AG20443 (cell line): ENCODE measurements at places on chromosomes 3 and 15.
A peak's percentile ranks its signal among the peaks of the same experiment; 100 is the strongest.

GRCh38 chr3:56816061-56816460 lies 14.3 kb upstream of the ARHGEF3 start:
- DNase-seq, result no peak

DNA sequence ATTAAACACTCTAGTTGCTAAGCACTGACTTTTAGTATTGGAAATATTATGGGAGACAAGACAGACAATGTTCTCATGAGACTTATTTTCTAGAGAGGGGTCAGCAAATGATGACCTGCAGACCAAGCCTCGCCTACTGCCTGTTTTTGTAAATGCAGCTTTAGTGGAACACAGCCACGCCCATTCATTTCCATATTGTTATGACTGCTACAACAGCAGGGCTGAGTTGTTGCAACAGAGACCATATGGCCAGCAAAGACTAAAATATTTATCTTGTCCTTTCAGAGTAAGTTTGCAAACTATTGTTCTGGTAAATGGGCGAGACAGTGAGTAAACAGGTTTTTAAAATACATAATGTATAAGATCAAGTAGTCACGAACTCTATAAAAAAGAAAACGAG lies 570.2 kb downstream of the NTRK3 start:
- DNase-seq, result no peak

- no peak for DNase-seq
Observed at GRCh38 chr3:51400166-51400565, 9.1 kb downstream of the RBM15B start.

GRCh38 chr3:71305231-71306206 lies 278.0 kb downstream of the FOXP1 start:
- no peak for DNase-seq

DNA sequence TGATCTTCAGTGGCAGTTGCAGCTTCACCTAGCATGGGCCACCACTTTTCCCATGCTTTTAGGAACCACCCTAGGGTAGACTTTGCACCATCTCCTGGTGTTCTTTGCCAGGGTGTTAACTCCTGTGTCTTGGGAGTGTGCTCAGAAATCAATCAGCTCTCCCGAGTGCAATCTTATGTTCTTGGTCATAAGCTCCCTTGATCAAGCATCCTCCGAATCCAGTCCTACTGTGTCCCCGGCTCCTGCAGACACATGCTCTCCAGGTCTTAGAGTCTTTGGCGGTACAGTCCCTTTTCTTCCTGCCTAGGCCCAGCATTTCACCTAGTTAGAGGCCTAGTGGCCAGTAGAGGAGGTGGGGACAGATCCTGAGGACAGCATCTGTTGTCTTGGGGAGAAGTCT lies 74.7 kb upstream of the SYN2 start:
- no peak for DNase-seq

- DNase-seq, result no peak
Observed at GRCh38 chr3:196867155-196867506, 589 bp upstream of the SENP5 start.

DNA sequence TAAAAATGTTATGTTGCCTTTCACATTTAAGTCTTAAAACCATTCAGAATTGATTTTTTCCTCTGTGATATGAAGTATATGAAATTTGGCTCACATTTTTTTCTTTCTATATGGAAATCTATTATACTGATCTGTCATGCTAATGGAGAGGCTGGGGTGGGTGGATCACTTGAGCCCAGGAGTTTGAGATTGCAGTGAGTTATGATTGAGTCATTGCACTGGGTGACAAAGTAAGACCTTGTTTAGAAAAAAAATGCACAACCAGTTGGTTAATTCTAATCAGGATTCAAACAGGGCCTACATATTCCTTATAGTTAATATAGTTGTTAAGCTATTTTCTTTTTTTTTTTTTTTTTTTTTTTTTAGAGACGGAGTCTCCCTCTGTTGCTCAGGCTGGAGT lies 230.5 kb downstream of the MFSD1 start:
- DNase-seq, result no peak

GRCh38 chr3:134393074-134393473 lies 18.8 kb upstream of the AMOTL2 start:
- no peak for DNase-seq

- no peak for DNase-seq
Observed at GRCh38 chr3:131972091-131972490, 62.7 kb downstream of the CPNE4 start.

DNA sequence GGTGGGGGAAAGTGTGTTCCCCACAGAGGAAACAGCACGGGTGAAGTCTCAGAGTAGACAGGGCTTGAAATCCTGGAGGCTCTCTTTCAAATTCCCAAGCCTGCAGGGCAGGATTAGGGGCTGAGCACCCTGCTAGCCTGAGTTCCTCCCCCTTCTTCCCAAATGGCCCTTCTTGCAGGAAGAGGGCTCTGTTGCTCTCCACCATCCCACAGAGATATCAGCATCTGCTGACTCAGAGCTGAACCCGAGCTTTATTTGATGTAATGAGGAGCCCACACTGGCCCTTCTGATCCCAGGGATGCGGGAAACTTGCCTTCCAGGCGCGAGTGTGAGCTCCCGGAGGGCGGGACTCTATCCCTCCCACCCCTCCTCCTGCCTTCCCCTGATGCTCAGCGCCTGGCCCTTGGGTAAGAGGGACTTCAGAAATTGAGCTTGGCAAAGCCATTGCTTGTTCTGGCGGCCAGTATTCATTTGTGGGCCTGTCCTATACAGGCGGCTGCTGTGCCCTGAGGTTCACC lies 1.4 kb upstream of the STRA6 start:
- DNase-seq, result no peak

- DNase-seq, result peak; percentile 1
Observed at GRCh38 chr3:46221391-46221790, 13.3 kb upstream of the CCR1 start.

DNA sequence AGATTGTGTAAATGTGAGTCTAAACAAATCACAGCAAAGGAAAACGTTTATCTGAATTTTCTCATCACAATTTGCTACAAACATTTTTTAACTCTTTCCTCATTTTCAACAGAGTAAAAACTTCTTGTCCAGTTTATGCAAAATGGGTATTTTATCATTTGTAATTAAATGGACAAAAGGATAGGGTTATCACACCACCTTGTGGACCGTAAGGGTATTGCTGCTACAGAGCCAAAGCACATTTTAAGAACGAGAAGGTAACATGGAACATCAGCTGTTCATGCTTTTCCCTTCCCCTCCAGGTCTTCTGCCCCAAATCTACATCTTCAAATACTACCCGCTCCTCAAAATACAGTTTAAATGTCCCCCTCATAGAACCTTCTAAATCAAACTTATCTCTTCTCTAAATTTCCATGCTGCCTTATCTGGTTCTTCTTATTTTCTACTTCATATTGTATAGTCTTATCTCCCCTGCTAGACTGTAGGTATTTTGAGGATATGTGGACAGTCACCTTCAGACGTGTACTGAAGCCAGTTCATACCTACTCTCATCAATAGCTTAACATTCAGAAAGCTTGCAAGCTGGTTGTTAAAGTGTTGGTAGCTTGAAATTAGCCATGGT lies 12.8 kb upstream of the SETMAR start:
- peak; percentile 53 for DNase-seq

DNA sequence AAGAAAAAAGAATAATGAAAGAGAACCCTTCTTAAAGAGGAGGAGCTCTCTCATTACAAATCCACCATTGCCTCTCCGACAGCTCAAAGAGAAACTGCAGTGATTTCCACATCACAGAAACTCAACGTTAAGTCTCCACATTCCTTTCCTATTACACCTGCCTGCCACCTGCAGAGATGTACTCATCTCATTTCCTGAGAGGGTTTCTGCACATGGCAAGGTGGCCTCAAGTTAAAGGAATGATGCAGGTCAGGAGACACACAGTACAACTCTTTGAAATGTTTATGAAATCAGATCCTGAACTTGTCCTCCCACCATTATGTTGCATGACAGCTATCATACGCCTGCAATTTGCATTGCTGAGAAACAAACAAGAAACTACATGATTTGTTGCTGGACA lies 458.4 kb upstream of the ADAMTS9 start:
- no peak for DNase-seq

DNA sequence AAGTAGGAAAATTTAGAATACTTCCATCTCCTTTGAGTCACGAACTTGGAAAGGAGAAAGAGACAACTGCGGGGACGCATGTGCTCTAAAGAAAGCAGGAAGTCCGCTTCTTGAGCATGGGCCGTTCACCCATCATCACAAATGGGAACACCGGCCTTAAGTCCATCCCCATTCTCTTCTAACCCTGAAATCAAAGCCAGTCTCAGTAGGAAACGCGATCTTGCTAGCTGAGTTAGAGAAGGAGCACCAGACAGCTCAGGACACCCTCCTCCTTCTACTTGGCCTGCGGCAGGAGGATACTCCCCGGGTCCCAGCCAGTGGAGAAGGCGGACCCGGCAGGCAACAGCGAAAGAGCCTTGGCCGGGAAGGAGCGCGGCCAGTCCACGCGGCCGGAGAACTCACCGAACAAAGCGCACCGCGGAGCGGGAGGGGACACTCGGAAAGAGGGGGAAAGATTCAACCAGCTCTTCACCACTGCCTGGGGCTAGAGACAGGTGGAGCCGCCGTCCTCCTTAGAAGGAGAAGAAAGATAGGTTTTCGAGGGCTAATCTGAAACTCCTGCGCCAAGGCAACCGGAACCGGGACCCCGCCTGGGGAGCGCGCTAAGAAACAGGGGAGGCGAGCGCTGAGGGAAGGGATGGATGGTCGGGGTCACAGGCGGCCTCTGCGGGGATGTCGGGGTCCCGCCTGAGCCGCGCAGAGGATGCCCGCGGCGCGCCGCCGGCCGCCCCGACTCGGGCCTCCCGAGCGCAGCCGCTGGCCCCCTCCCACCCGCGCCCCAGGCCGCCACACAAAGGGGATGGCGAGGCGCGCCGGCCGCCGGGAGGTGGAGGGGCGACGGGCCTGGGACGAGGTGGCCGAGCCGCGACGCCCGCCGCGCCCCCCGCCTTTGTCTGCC lies 818 bp downstream of the SLC4A7 start:
- DNase-seq, result peak; percentile 52

GRCh38 chr3:197381371-197381770 lies 83.0 kb upstream of the DLG1 start:
- DNase-seq, result no peak

DNA sequence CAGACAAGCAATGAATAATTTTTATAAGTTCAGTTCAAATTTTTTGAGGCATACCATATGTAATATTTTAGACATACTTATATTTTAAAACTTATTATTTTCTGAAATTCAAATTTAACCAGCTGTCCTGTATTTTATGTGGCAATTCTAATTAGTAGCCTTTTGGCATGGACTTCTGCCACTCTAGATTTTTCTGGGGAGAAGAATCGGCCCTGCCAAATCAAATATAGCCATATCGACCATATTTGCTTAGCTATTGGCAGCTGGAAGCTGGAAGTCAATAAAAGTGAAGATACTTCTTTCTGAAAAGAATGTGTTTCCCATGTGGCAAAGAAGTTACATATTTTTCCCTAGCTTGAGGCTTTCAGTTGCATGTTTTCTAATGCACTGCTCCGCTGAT lies 9.4 kb upstream of the RBMS3 start:
- DNase-seq, result no peak

GRCh38 chr3:150342896-150343467 lies 65.1 kb upstream of the TSC22D2 start:
- DNase-seq, result no peak

- DNase-seq, result no peak
Observed at GRCh38 chr3:85584779-85585356, 626.1 kb downstream of the CADM2 start.

DNA sequence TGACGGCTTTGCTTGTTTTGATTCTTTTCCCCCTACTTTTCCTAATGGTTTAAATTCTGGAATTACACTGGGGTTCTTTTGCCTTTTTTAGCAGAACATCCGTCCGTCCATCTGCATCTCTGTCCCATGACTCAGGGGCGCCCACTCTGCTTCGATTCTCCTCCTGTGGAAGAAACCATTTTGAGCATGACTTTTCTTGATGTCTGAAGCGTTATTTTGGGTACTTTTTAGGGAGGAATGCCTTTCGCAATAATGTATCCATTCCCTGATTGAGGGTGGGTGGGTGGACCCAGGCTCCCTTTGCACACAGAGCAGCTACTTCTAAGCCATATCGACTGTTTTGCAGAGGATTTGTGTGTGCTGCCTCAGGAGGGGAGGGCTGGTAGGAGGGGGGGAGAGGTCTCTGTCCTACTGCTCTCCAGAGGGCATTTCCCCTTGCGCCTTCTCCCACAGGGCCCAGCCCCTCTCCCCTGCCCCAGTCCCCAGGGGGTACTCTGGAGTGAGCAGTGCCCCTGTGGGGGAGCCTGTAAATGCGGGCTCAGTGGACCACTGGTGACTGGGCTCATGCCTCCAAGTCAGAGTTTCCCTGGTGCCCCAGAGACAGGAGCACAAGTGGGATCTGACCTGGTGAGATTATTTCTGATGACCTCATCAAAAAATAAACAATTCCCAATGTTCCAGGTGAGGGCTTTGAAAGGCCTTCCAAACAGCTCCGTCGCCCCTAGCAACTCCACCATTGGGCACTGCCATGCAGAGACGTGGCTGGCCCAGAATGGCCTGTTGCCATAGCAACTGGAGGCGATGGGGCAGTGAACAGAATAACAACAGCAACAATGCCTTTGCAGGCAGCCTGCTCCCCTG lies 19.5 kb upstream of the BSN start:
- no peak for DNase-seq

- no peak for DNase-seq
Observed at GRCh38 chr3:178042376-178042775, 493.9 kb upstream of the KCNMB2 start.

- DNase-seq, result peak; percentile 52
Observed at GRCh38 chr3:147915057-147915456, 505.9 kb downstream of the ZIC1 start.

- peak; percentile 30 for DNase-seq
Observed at GRCh38 chr3:127911421-127911931, 3.6 kb upstream of the KBTBD12 start.

DNA sequence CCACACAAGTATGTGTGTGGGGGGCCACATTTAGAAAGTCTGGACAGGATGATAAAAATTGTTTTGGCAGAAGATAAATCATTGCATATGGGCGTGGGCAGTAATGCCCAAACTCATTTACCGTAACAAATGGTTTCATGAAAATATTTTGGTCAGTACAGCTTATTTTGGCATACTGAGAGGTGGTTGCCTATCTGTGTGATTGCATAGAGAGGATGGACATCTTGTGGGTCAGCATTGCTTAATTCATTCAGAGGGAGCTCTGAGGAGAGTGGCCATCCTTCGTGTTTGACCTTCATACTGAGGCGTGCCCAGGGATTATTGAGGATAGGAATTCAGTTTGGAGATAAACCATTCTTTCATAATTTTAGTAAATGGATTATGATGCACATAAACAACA lies 162.5 kb downstream of the GAP43 start:
- DNase-seq, result no peak

GRCh38 chr3:72368331-72368975 lies 479.8 kb downstream of the SHQ1 start:
- peak; percentile 76 for DNase-seq

DNA sequence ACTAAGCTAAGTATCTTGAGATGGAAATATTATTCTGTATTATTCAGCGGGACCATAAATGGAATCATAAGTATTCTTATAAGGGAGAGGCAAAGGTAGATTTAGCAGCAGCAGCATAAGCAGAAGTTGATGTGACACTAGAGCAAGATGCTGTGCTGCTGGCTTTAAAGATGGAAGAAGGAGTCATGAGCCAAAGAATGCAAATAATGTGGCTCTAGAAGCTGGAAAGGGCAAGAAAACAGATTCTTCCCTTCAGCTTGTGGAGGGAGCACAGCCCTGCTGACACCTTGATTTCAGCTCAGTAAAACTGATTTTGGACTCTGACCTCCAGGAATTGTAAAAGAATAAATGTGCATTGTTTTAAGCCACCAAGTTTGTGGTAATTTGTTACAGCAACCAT lies 144.2 kb upstream of the ANKRD28 start:
- no peak for DNase-seq

GRCh38 chr3:155690921-155691320 lies 54.0 kb downstream of the PLCH1 start:
- DNase-seq, result no peak
